ENCODE measurements at places on chromosomes 13 and 19. TPM values are rescaled to one million over a fixed set of nuclear protein-coding genes. Genes with fewer than 3 reads are reported as not detected.

DNA sequence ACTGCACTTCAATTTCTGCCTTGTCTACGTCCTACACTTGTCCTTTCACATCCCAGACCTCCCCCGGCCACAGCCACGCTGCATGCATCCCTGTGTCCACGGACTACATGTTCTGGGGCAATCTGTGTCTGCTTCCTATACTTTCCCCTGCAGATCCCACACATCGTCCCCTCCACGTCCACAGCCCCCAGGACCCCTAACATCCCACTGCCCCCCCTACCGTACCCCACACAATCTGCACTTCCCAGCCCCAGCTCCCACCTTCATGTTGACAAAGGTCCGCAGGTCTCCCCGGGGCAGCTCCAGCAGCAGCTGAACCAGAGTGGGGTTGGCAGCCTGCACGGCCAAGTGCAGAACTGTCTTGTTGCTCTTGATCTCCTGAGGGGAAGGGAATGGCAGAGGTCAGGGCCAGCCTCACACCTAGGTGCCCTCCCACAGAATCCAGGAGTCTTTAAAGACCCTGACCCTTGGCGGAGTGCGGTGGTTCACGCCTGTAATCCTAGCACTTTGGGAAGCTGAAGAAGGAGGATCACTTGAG is 10.2 kb downstream of the NFKBID start:
- no peak for DNase-seq

DNA sequence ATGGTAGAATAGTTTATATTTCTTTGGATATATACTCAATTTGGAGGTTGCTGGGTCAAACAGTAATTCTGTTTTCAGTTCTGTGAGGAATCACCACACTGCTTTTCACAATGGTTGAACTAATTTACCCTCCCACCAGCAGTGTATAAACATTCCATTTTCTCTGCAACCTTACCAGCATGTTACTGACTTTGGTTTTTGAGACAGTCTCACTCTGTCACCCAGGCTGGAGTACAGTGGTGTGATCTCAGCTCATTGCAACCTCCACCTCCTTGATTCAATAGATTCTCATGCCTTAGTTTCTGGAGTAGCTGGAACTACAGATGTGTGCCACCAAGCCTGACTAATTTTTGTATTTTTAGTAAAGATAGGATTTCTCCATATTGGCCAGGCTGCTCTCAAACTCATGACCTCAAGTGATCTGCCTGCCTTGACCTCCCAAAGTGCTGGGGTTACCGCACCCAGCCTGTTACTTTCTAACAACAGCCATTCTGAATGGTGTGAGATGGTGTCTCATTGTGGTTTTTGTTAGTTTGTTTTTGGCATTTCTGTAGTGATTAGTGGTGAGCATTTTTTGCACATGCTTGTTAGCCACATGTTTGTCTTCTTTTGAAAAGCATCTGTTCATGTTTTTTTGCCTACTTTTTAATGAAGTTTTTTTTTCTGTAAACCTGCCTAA is 12.5 kb downstream of the ZNF714 start:
- DNase-seq: no peak

GRCh38 chr13:102097708-102098107 is 304.1 kb downstream of the FGF14 start:
- DNase-seq: no peak

DNA sequence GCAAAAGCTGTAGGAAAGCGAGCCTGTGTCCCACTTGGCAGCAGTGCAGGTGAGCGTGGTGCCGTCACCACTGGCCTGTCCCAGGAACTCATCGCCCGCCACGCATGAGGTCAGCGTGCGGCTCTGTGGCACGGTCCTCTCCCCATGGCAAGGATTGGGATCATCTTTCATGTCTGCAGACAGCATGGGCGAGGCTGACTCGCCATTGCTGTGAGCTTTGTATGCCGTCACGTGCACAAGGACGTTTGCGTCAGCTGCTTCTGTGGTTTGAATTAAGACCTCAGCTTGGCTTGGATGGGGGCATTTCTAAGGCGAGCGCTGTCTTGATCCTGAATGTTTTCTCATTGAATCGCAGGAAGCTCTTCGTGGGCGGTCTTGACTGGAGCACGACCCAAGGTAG is 9.8 kb downstream of the DAZAP1 start:
- DNase-seq: no peak

GRCh38 chr13:111262715-111263114 is 57.7 kb upstream of the TEX29 start:
- DNase-seq: no peak

DNA sequence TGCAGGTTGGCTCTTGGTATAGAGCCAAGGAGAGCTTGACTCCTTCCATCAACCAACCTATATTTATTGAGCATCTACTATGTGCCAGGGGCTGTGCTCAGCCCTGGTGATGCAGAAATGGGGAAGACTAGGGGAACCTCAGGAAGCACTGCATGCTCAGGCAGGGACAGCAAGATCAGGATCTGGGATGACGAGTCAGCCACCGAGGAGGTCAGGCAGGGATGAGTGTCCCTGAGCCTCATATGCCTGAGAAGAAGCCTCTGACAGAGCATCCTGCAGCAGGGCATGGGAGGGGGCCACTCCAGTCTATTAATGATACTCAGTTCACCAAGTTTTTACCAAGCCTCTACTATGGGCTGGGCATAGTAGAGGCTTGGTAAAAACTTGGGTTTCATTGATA is 158.1 kb downstream of the KATNAL1 start:
- peak; percentile 36 for DNase-seq

DNA sequence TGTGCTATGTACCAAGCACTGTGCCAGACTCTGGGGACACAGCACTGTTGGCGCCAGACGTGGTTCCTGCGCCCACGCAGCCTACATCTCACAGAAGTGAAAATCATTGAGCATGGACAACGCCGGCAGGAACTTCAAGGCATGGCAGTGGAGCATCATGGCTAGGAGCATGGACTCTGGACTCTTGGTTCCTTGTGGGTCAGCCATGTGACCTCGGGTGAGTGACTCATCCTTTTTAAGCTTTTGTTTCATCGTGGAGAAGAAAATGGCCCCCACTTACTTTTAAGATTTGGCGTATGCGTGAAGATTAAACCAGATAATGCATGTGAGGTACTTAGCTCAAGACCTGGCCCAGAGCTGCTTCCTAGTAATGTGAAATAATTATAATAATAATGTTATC is 988.5 kb downstream of the UQCRFS1 start:
- no peak for DNase-seq

- DNase-seq: no peak
These were observed 262.3 kb downstream of the POU4F1 start for GRCh38 chr13:78341032-78341431.

DNA sequence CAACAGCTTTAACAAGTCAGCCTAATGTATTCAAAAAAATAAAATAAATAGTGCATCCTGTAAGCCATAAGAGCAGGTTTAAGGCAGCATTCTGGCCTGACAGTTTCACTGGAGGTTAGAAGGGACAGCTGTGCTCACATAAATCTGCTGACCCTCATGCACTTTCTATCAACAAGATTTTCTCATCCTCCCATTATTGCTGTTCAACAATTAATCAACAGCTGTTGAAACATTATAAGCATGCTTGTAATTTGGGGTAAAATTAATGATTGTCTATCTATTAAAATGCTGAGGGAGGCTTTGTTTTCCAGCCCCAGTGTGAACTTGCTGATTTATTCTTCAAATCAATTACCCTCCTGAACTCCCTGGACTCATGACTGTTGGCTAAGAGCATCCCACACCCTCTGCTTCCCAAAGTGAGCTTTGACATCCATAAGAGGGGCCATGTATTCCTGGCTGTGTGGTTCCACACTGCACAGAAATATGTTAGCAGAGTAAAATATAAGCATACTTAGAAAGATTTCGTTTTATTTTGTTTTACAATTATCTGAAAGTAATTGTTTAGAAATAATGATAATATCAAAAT is 492.4 kb downstream of the EFNB2 start:
- DNase-seq: no peak

The OR10H1 gene
- total RNA-seq: not detected

The KCNRG gene
- total RNA-seq: not detected

The ZFP28 gene
- total RNA-seq: 2.9 TPM

Measured in activated CD4-positive, alpha-beta memory T cell treated with anti-CD3 and anti-CD28 coated beads for 36 hours (primary cell).